ENCODE measurements at places on chromosomes 16 and 17. TPM values are rescaled to one million over a fixed set of nuclear protein-coding genes. Genes with fewer than 3 reads are reported as not detected.

ABCC3 gene
- total RNA-seq: 32.6 TPM

KRT20 gene
- not detected for total RNA-seq

KRT13 gene
- total RNA-seq: not detected

SULT1A2 gene
- 3.1 TPM for total RNA-seq

SENP3 gene
- 30.5 TPM for total RNA-seq

PSMB3 gene
- total RNA-seq: 131 TPM

SP2 gene
- 3.0 TPM for total RNA-seq

ZNF785 gene
- total RNA-seq: 6.8 TPM

POLR3E gene
- total RNA-seq: 31.4 TPM

TRIM25 gene
- total RNA-seq: 36.3 TPM

SERPINF2 gene
- total RNA-seq: 0.69 TPM

BCO1 gene
- total RNA-seq: not detected

MRPL27 gene
- 68.2 TPM for total RNA-seq

HLF gene
- total RNA-seq: 2.6 TPM

Data from cardiac ventricle fibroblast (primary cell).